ENCODE measurements at places on chromosomes 12 and 14.

DNA sequence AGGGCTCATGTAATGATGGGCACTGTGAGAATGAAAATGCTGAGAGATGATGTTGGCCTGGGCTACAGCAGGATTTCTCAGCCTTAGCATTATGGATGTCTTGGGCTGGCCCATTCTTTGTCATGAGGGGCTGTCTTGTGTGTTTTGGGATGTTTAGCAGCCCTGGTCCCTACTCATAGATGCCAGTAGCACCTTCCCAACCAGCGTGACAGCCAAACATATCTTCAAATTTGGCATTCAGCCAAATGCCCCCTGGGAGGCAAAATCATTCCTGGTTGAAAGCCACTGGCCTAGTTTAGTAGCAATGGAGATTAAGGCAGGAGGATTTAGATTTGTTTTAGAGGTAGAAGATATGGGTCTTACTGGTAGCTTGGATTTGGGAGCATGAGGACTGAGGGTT is 26.6 kb downstream of the UBE3B start:
- no peak for DNase-seq

DNA sequence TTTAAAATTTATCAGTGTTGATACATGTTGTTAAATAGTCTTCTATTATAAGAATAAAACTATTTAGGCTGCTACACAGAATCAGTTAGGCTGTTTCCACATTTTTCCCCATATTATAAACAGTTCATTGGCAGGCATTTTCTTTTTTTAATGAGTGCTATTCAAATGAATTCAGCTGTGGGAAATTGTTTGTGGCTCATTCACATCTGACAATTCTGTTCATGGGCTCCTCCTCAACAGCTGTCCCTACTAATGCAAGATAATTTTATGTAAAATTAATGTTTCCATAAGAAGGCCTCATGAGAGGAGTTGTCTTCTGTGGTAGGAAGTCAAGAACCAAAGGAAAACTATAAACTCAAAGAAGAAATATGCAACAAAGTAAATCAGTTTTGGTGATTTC is 218.0 kb downstream of the PPFIA2 start:
- no peak for DNase-seq

DNA sequence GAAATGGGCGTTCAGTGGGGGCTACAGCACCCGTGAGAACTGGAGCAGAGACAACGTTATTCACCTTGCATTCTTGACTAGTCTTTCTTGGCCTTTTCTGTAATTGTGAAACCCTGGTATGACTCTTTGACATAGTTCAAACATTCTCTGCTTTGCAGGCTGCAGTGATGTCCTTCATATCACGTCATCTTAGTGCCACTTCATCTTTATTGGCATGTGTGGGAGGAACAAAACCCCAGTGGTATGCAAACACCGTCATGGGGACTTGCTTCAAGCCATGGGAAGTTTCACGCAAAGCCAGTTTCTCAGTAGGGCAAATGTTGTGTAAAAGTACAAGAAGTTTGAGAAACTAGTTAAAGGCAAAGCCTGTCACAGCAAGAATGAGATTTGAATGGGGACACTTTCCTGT is 20.2 kb upstream of the DUSP16 start:
- no peak for DNase-seq

DNA sequence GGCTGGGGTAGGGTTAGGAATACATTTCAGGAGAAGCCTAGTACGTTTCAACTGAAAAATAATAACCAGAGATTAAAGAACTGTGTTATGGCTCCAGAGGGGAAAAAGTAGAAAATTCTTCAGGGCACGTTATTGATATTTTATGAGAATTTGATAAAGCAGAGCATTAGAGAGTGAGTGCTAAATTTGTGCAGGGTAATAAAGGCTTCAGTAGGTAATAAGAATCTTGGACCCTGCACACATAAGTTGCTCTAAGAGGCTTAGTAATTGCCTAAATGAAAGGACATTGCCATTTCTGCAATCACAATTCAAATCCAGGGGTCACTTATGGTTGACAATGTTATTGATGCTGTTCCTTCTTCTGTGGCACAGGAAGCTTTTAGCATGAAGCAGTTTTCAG is 439.4 kb upstream of the DCN start:
- no peak for DNase-seq
